Panc1 (cell line): ENCODE measurements at places on chromosomes 7 and 10.
A peak's percentile ranks its signal among the peaks of the same experiment; 100 is the strongest.

GRCh38 chr7:1695800-1696454 is 25.9 kb downstream of the ELFN1 start:
- DNase-seq = no peak

- DNase-seq = no peak
These were observed 329.5 kb downstream of the SEMA3D start for GRCh38 chr7:84857336-84857735.

- no peak for DNase-seq
These were observed 22.3 kb upstream of the NPTX2 start for GRCh38 chr7:98594787-98595186.

- DNase-seq = no peak
These were observed 47.6 kb downstream of the TSPAN15 start for GRCh38 chr10:69498711-69499471.

- DNase-seq = no peak
These were observed 27.4 kb downstream of the LAMB4 start for GRCh38 chr7:108102671-108103312.

DNA sequence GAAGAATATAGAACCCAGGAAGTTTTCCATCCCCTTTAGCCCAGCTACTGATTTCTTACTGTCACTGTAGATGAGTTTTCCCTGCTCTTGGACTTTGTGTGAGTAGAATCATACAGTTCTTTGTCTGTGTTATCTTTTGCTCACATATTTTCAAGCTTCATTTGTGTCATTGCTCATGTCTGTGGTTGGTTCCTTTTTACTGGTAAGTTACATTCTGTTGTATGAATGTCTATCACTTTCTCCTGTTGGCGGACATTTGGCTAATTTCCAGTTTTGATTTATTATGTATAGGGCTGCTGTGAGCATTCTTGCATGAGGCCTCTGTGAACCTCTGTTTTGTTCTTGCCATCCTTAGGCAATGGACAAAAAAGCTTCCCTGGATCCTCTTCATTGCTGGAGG is 5.3 kb downstream of the GLRX3 start:
- DNase-seq = no peak

GRCh38 chr7:8261711-8262695 is at the start of gene ICA1:
ICA1 (minus strand) TSS chr7:8262167; CDS start chr7:8235926, 26,241 bp downstream.
- no peak for DNase-seq

- DNase-seq = peak; percentile 12
These were observed 142.8 kb downstream of the LSM5 start for GRCh38 chr7:32347244-32347828.

GRCh38 chr7:108528183-108528712 is 2.3 kb upstream of the PNPLA8 start:
- no peak for DNase-seq

GRCh38 chr10:69403519-69403918 is 13.2 kb downstream of the TACR2 start:
- DNase-seq = no peak

DNA sequence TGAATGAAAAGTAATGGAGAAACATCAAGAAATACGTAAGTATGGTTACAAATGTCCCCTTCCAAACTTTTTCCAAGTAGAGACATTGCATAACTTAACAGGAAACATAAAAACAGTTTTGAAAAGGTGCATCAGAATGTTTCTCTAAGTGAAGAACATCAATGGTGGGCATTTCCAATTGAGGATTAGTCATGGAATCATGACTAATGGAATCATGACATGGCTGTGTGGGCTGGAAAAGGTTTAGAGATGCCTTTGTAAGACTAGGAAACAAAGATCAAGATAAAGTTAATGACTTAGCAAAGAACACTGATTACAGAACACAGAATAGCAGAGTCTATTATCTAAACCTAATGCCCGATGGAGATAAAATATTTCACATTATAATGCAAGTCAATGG is 272.0 kb downstream of the HPSE2 start:
- no peak for DNase-seq

GRCh38 chr10:113497198-113497597 is 55.7 kb upstream of the HABP2 start:
- DNase-seq = no peak

- DNase-seq = no peak
These were observed 238.9 kb upstream of the GPR26 start for GRCh38 chr10:123427165-123427786.
